ENCODE measurements at places on chromosomes 12 and 14. TPM values are rescaled to one million over a fixed set of nuclear protein-coding genes. Genes with fewer than 3 reads are reported as not detected.

- peak; percentile 67 for DNase-seq
Measured at GRCh38 chr12:530308-530707, 70.6 kb downstream of the B4GALNT3 start.

DNA sequence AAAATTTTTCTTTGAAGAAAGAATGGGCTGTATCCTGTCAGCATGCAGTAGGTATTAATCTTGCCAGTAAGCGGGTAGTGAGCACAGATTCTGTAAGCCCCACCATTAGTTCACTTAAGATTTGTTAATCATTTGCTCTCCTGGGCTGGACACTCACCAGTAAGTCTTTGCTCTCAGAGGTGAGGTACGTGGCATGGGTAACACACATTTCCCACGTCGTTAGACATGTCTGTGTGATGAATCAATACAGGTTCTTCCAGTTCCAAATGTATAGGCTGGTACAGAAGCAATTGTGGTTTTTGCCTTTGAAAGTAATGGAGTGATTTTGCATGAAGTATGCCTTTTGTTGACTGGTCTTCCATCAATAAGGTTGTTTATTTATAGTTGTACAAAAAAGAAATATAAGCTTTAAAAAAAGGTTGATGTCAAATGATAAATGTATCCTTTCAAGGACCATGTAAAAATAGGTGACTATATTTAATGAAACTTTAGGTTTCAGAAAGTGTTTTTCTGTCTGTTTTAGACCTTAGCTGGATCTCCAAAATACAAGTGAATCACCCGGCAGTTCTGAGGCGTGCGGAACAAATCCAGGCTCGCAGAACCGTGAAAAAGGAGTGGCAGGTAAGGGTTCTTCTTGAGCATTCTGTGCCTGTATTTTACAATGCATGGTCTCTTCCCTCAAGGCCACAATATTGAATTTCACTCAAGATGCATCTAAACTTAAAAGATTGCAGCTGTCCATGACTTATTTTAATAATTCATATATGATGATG, 45.5 kb downstream of the DERA start:
- DNase-seq: no peak

DNA sequence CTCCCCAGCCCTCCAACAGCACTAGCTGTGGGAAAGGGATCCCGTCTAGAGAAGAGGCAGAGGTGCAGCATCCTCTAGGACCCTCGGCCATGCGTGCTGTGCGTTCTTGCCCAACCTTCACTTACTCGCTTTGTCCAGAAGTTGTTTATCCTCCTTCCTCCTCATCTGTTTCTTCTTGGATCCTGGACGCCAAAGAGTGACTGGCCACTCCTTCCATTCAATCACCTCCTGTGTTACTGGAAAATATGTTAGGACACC, 140.5 kb downstream of the ZFP36L1 start:
- no peak for DNase-seq

GRCh38 chr14:85350667-85351066, 179.3 kb upstream of the FLRT2 start:
- DNase-seq: no peak

DNA sequence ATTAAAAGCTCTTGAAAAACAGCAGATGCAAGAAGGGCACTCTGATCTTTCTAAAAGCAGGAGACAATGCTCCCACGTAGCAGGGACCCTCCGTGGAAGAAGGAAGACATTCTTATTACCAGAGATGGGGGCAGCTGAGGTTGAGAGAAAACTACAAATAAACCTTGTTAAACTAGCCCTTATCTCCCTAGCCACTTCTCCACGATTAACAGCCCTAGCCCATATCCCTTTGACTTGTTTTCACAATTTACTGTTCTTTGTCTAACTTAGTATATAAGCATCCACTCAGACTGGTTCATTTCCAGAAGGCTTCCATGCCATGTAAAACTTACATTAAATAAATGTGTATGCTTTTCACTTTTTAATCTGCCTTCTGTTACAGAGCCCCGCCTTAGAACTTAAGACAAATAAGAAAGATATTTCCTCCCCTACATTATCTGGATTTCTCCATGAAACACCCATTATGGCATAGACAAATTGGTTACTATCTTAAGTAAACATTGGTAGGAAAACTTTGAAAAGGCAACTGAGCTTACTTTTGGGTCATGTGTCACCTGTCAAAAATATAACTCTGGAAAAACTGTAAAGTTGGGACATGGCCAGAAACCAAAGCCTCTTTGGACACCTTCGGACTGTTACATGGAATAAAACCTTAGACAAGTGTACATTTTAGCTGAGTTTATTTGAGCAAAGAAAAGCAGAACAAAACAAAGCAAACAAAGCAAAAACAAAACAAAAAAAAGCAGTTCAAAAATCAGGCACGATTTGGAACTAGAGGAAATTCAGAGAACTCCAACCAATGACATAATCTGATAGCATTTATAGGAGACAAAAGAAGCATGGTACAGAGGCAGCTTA, 4.9 kb upstream of the RNASE1 start:
- no peak for DNase-seq

DNA sequence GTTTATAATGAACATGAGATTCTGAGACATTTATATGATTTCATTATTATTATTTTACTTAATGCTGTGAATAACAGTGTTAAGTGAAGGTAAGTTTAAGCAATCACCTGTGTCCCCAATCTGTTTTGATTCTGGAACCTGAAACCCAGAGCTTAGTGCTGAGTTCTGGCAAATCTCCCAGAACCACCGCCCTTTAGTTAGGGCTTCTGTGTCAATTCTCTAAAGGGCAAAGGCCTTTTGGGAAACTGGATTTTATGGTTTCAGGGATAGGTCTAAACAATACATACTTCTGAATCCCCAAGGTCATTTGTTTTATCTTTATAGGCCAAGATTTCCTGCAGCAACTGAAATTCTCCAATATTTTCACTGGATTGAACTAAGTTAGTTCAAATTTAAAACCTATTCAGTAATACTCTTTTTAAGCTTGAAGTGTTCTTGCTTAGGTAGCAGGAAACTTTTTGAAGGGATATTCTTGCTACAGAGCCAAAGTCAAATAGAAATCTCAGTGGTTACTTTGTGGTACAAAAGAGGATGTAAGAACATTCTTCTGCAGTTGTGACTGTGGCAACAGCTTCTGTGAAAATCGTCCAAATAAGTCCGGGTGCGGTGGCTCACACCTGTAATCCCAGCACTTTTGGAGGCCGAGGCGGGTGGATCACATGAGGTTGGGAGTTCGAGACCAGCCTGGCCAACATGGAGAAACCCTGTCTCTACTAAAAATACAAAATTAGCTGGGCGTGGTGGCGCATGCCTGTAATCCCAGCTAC, 10.0 kb upstream of the PKP2 start:
- DNase-seq: no peak

DNA sequence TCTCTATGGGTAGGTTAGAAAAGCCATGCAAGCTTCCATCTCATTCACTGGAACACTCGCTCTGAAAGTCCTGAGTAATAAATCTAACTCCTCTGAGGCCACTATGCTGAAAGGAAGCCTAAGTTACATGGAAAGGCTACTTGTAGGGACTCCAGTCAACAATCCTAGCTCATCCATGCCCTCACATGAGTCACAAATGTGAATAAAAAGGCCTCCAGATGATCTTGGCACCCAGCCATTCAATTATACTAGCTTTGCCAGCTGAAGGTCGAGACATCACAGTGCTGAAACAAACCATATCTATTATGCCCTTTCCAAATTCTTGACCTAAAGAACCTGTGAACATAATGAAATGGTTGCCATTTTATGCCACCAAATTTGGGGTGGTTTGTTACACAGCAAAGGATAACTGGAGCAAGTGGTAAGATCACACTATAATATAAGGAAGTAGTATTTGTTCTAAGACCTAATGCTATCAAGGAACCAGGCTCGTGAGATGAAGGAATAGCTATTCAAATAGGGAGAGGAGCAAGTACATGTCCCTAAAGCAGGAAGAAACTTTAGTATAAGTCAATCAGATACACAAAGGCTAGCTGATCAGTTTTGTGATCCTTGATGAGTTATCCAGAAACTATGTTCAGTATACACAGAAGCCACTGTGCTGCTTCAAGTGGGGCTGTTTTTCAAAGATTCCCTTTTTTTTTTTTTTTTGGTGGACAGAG, 142.1 kb downstream of the MED13L start:
- peak; percentile 64 for DNase-seq

DNA sequence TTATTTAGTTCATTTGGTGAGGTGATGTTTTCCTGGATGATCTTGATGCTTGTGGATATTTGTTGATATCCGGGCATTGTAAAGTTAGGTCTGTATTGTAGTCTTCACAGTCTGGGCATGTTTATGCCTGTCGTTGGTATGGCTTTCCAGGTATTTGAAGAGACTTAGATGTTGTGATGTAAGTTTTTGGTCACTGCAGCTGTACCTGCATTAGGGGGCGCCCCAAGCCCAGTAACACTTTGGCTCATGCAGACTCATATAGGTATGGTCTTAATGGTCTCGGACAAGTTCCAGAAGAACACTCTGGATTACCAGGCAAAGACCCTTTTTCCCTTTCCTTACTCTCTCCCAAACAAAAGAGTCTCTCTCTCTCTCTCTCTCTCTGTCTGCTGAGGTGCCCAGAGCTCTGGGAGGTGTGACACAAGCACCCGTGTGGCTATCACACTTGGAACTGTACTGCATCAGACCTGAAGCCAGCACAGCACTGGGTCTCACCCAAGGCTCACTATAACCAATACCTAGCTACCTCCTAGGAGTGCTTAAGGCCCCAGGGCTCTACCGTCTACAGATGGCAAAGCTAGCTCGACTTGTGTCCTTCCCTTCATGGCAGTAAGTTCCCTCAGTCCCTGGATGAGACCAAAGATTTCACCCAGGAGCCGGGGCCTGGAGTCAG, 425.8 kb upstream of the ATXN7L3B start:
- no peak for DNase-seq

GRCh38 chr12:87596134-87596533, 433.1 kb downstream of the C12orf50 start:
- no peak for DNase-seq

CLMN gene
- not detected for total RNA-seq

BDKRB2 gene
- 11.2 TPM for total RNA-seq
